SIG-M5 (cell line): ENCODE measurements at places on chromosomes 1 and 21.

DNA sequence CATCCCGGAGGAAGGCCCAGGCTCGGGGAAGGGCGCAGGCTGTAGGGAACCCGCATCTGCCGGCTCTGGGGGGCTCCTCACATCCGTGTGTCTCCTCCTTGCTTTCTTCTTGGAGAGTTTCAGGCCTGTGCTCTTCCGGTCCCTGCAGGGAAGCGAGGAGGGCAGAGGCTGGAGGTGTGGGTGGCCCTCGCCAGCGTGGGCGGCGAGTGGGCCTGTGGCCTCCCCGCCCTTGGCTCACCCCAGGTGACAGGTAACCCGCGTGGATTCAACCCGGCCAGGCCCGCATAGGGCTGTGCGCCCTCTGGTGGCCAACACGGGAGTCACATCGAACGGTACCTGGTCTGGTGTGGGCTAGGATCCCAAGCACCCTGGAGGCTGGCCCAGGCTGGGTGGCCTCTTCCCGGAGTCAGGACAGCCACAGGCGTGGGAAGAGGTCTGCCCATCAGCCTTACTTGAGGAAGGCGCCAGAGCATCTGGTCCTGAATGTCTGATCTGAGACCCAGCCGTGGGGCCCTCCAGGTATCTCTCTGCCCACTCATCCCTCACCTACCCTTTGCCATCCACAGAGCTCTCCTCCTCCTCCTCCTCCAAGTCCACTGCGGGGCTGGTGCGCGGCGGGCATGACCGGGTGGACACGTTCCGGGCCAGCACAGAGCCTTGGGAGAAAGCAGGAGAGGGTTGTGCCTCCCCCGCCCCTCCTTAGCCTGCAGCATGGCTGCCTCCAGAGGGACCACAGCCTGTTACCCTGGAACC, 9.6 kb upstream of the TNFRSF25 start:
- no peak for DNase-seq

- no peak for DNase-seq
Observed at GRCh38 chr21:25539606-25540005, 67.7 kb downstream of the MRPL39 start.

- no peak for DNase-seq
Observed at GRCh38 chr1:217354895-217355294, 276.0 kb downstream of the GPATCH2 start.

- no peak for DNase-seq
Observed at GRCh38 chr1:205774198-205775014, 876 bp downstream of the RAB29 start.

DNA sequence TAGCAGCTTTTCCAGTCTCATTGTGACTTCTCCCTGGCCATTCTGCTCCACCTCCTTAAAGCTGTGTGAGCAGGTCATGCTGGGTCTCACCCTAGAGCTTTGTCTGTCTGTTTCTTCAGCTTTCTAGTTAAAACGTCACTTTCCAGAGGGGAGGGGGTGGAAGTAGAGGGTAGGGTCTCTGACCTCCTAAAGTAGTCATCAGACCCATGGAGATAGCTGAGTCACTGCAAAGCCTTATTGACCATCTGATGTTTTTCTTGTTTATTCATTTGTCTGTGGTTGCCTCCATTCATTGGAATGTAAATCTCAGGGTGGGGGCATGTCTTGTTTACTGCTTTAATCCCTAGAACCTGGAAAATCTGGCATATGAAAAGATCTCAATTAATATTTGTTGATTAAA, 52.7 kb downstream of the ELF3 start:
- DNase-seq: no peak

DNA sequence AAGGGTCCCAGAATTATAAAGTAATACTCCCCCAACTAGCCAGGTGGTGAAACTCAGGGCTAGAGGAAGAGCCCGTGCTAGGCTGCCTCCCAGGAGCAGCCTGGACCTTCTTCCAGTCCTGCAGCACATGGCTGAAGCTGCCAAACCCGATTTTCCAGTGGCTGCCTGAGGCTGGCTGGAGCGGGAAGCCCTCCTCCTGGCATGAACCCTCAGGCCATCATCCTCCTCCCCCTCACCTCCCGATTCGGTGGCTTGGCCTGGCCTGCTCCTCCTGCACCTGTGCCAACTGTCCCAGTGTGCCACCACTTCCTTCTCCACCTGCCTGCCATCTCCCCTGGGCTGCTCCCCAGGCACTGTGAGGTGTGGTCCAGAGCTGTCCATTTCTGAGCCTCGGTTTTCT, 3.0 kb upstream of the TSPAN1 start:
- DNase-seq: no peak

GRCh38 chr1:54287176-54287650, 87.2 kb downstream of the MRPL37 start:
- DNase-seq: no peak

GRCh38 chr1:7752512-7753417, 18.3 kb upstream of the VAMP3 start:
- no peak for DNase-seq

GRCh38 chr1:31502926-31503511, 73.3 kb upstream of the TINAGL1 start:
- DNase-seq: no peak

GRCh38 chr21:37587203-37587602, 220.6 kb downstream of the DYRK1A start:
- DNase-seq: no peak

DNA sequence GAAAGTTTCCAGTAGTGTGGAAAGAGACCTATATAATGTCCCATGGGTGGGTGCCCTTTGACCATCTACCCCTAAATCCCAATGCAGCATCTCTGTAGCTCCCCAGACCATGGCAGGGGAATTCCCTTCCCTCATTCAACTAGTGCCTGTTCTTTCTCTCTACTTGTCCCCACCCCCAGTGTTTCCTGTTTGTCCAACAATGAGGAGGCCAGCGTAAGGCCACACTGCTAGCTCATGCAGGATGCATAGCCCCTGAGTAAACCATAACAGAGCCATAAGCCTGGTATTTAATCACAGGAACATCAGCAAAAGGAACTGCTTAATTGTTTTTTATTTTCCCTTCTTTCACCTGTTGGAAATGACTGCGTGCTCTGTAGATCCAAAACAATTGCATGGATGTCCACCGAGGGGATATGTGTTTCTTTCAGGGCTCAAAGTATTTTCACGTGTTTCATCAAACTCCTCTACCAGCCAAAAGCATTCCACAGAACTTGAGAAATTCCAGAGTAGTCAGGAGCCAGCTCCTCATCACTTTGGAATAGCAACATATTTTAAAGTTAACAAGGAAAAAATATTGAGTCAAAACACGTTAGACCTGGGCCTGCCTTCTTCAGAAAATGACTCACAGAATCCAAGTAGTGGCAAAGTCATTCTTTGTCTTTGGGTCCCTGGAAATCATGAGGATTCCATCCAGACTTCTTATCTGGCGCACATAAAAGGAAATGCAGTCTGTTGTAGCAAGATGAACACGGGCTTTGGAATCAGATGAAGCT, 162.5 kb upstream of the SGIP1 start:
- DNase-seq: no peak

DNA sequence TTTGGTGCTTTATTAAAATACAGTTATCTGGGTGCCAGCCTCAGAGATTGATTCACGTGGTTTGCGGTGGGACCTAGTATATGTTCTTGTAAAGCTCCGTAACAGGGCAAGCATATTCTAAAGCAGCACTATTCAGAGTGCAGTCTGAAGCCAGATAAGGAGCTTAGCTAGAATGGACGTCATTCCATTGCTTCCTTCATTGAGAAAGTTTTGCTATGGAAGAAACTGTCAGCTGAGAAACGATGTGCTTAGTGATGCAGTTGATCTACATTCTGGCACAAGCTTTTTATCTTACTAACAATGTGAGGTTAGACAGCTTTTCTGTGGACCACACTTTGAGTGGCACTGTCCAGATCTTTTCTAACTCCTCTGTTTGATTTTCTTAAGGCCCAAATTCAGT, 26.2 kb downstream of the SLC44A3 start:
- no peak for DNase-seq

DNA sequence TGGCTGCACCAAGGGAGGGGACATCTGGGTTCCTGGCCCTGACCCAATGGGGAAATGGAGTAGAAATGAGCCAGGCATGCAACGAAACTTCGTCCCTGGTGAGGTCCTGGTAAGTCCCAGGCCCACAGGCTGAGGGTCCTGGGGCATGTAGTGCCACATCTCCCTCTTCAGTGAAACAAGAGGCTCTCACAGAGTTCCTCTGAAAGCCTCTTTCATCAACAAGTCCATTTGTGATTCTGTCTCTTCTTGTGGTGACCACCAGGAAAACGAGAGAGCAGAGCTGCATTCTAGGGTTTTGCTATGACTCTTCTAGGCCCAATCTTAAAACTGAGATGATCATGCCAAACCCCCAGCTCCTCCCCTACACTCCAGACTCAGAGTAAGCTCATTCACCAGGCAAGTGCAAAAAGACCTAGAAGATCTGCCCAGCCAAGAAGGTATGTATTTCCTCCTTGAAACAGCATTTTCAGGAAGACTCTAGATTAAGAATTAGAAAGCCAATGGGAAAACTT, 24.3 kb upstream of the RNF220 start:
- no peak for DNase-seq

GRCh38 chr1:202164271-202165037, 4.1 kb upstream of the PTPN7 start:
- DNase-seq: no peak

DNA sequence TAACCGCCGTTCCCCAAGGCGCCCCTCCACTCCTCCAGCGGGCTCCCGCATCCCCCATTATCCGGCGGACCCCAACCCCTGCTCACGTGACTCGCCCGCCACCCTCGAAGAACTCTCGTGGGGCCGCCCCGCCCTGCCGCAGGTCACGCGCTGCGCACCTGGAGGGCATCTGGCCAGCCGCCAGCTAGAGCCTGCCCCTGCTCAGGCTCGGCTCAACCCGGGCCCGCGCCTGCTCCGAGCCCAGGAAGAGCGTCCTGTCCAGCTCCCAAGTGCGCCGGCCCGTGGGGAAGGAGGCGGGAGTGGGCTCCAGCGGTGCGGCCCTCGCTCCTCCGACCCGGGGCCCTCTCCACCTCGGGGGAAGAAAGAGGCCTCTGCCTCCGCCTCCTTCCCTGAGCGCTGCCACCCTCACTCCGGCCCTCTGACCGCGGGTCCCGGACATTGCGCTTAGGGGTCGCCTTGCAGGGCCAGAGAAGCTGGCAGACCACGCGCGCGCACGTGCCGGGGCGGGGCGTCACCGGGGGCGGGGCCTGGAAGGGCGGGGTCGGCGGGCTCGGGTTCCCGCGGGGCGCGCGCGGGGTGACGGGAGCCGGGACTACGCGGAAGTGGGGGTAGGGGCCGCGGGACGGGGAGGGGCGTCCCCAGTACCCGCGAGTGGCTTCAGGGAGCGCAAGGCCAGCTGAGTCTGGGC, 28.4 kb downstream of the HMGN2 start:
- no peak for DNase-seq

DNA sequence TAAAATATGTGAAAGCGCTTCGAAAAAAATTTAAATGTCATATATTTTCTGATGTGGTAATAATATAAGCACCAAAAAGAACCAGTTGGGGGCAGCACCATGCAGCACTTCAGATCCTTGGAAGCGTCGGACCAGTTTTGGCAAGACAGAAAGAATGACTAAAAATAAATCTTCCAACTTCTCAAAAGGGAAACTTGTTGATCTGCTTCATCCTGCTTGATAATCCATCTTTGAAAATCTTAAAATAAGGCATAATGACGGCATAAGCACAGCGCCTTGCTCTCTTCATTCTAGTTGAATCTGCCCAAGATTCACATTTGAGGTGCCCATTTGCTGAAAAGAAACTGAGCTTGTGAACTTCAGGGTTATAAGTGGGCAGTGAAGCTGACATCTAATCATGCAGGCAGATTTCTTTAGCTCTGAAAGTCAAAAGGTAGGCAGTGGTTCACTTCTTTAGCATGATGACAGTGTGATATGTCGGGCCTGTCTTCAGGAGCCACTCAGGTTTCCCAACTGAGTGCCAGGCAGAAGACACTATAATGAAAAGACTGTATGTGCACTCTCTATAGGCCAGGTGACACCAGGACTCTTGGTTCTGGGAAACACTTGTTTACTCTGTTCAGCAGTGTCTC, 19.8 kb upstream of the MUTYH start:
- no peak for DNase-seq

DNA sequence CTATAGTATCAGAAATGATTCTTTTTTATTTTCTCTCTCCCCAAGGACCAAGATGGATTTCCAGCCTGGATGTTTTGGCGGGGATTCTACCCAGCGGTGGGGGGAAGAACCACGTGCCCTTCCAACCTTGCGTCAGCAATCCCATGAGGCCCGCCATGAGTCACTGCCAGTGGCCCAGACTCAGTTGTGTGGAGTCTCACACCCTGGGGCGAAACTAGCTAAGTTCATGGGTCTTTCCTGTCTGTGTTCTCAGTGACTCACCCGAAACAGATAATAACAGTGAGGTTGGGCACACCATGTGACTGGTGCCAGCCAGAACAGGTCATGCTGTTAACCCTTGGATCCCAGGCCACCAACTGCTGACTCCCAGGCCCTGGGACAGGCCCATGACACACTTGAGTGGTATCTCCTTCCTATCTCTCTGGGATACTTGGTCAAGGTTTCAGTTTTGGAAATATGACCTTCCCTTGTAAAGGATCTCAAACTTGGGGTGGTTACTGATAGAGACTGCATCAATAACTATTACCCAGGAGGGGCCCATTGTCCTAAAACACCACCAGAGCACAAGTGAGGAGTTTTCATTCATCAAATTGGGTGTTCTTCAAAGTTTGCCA, 98.0 kb upstream of the DUSP10 start:
- no peak for DNase-seq

- no peak for DNase-seq
Observed at GRCh38 chr1:152759453-152760173, 1.8 kb downstream of the KPRP start.

- DNase-seq: no peak
Observed at GRCh38 chr1:70143048-70143659, 62.2 kb downstream of the LRRC40 start.

DNA sequence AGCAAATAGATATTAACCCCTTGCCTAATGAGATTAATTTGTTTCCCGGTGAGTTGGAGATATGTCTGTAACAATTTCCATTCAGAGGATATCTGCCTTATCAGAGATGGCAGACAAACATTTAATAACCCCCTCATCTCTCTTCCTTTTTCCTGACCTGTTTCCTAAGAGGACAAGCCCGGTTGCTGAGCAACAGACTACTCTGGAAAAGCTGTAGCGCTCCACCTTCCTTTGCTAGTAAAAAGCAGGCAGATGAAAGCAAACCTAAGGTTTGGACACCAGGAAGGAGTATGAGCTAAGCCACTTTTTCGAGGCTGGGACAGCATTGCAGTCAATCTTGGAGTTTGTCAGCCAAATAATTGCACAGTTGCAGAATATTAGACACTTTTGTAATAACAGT, 82.4 kb downstream of the RGS21 start:
- DNase-seq: no peak
